ENCODE measurements at places on chromosomes 4 and X.

DNA sequence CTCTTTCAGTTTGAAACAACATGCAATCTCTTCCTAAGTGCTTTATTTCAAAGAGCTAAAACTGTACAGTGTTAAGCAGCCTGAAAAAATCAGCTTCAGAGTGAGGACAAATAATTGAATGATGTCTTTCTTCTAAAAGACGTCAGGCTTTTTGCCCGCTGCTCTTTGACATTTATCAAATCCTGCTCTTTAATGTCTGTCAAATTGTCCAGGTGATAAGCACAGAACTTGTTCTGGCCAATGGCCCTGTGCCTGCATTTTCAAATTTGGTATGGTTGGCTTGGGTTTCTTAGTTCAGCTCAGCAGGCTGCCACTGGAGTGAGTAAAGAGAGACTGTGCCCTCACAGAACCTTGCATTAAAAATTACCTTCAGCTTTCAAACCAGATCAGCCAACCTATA lies 712.9 kb upstream of the LCORL start:
- DNase-seq = no peak

GRCh38 chrX:115345615-115346014 lies 56.1 kb downstream of the LUZP4 start:
- DNase-seq = no peak

DNA sequence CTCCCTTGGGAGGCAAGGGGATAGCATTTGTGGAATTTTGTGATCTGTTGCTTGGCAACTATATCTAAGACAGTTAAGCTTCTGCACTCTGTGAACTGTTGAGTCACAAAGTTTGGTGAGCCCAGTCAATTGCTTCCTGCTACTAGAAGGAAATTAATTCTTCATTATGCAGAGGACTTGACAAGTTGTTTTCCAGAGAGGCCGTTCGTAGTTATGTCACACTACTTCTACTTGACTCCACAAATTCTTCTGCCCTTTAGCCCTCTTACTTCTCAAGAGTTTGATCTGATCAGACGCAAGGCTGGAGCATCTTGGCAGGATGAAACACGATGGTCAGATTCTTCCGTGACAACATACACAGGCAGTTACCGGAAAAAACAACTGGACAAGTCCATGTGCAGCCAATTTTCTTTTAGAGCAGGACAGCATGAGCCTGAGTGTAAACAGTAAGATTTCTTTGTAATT lies at the start of gene C4orf51:
TSS of gene C4orf51 (plus strand) at position 156 of the 465 bp plus-strand sequence. CDS start at position 214, 58 bp downstream.
- peak; percentile 55 for DNase-seq

GRCh38 chr4:165461159-165461821 lies 82.5 kb downstream of the CPE start:
- peak; percentile 96 for DNase-seq
